ENCODE measurements at places on chromosomes 11 and 22. TPM values are rescaled to one million over a fixed set of nuclear protein-coding genes. Genes with fewer than 3 reads are reported as not detected.
A peak's percentile ranks its signal among the peaks of the same experiment; 100 is the strongest.

Gene CASP5
- total RNA-seq, result not detected

Gene CD59
- total RNA-seq, result 427 TPM

- no peak for DNase-seq
Measured at GRCh38 chr11:6260207-6260726, 629 bp downstream of the CCKBR start.

- no peak for DNase-seq
Measured at GRCh38 chr11:34513682-34514449, at the start of gene ELF5. Gene ELF5 (minus strand): TSS chr11:34513794. CDS start chr11:34505749, 8,045 bp downstream.

GRCh38 chr11:118923721-118924587 lies 1.8 kb downstream of the BCL9L start:
- DNase-seq, result no peak

- no peak for DNase-seq
Measured at GRCh38 chr11:34874202-34874601, 42.0 kb downstream of the APIP start.

DNA sequence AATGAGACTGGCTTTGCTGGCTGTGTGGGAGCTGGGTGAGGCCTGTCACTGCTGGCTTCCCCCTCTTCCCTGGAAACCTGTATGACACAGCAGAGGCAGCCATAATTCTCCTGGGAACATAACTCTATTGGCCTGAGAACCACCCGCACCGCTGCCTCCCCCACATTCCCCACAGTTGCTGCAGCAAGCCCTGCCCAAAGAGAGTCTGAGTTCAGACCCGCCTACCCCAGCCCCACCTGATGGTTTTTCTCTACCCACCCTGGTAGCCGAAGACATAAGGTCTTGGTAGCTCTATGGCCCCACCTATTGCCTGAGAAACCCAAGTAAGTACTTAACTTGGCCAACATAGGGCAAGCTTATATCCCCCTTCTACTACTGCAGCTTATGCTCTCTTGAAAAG lies 174.8 kb downstream of the C11orf91 start:
- DNase-seq, result no peak

DNA sequence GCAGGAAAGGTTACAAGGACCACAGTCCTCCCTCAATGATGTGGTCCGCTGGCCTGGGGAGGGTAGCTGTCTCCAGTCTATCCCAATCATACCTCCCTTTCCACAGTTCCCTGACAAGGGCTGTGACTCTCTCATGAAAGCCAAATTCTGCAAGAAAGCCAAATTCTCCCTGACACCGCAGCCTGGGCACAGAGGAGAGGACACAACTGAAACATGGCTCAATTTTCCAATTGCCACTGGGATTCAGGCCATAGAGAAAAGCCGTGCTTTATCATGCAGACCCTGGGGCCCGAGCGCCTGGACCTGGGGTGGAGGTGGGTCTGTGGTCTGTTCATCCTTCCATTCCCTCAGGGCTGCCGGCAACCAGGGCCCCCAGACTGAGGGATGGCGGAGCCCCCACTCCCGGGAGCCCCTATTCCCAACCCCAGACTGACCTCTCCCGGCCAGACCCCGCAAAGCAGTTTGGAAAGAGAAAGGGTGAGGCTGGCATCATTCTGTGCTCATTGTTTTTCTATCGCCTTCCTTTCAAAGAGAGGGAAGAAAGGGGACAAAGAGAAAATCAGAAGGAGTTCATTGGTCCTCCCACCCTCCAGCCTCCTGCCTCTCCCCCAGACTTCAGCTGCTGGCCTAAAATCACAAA lies 239.5 kb downstream of the BUD13 start:
- no peak for DNase-seq

DNA sequence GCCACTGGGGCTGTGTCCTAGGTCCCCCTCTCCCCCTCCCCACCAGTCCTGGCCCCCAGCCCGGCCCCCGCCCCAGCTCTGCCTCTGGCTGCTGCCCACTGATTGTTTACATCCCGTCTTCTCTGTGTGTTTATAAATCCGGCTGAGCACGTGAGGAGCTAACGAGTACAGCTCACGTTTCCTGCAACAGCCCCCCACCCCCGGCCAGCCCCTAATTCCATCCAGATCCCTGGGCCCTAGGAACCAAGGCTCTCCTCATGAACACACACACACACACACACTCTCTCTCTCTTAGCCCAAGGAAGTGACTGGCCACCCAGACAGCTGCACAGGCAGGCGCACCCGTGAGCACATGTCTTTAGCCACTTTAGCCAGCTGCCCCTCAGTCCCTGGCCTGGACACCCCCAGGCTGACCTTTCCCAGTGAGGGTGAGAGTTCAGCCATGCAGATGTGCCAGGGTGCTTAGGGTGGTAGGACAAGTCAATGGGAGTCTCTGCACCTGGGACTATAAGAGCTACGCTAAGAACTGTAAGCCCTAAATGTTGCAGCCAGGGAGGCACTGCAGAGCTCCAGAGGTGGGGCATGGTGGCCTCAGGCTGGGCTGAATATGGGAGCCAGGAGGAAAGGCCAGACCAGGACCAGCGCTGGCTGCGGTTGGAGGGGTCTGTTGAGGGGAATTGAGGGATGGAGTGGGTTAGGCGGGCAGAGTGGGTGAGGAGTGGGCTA lies 2.9 kb downstream of the CLCF1 start:
- no peak for DNase-seq

- no peak for DNase-seq
Measured at GRCh38 chr11:46388619-46389449, 2.7 kb downstream of the CHRM4 start.

DNA sequence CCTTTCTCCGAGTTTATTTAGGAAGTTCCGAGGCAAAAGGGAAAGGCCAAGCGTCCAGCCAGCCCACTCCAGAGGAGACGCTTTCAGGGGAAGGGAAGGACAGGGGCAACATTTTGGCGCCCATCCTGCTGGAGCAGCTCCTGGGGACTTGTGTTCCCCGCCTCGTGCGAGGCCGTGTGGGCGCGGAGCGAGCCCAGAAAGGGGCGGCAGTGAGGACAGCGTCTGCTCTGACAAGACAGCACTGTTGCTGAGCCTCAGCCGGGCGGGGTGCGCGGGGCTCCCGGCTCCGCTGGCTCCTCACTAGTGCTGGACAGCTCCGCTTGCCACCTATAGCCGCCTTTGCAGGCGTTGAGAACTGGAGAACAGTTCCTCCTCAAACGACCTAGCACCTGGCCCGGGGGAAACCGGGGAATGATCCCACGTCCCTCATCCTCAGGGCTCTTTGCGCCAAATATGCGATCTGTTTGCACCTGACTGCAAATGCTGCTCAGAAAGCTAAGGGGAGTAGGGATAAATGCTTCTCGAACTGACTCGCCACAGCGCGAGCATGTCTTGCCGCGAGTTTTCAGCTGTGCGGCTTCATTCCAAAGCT lies 722 bp upstream of the GUCY1A2 start:
- no peak for DNase-seq

DNA sequence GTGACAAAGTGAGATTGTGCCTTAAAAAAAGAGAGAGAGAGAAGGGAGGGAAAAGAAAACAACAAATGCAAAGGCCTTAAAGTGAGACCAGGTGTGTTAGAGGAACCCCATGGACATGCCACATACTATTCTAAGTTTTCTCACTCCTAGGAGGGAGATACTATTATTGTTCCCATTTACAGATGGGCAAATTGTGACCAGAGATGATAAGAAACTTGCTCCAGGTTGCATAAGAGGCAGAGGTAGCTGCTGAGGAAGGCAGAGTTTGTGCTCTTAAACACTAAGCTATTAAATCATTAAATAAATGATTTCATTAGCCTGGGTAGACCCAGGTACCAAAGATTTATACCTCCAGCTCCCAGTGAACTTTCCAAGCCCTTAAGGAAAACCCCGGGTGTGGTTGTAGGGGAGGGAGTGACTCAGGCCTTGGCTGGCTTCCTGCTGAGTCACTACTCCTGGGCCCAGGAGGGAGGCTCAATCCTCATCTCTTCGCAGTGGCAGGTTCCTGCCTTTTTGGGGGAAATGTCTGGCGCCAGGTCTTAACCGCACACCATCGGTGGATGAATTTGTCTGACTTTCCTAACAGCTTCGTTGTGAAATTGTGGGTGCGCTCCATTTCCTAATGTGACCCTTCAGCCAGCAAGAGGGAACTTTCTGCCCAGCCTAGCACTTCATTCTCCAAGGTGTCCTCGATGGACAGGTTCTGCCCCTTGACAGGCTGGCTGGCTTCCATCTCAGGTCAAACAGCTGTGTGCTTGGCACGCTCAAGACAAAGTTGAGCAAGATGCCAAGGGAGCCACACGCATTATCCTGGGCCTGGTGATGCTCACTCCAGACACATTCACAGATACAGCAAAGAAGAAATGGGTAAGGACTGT lies 33.4 kb upstream of the PTPRJ start:
- peak; percentile 90 for DNase-seq

Gene SOX10
- total RNA-seq, result not detected

DNA sequence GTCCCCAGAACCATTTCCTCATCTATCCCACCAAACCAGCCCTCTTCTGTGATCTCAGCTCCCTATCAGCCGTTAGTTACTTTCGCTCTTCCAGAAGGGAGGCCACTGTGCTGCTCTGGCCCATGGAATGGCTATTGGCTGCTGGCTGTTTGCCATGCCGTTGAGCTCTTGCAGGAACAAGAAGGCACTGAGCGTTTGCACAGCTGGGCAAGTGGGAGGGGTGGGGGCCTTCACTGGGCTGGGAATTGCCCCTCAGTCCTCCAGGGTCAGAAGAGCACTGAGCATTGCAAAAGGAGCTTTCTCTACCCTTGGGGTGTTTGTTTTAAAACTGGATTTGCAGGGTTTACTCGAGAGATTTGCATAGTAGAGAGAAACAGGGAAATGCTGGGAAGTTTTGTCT lies 129.0 kb upstream of the PARVA start:
- DNase-seq, result no peak

GRCh38 chr11:118957968-118958367 lies 1.9 kb downstream of the UPK2 start:
- DNase-seq, result no peak

Gene OR6Q1
- not detected for total RNA-seq

DNA sequence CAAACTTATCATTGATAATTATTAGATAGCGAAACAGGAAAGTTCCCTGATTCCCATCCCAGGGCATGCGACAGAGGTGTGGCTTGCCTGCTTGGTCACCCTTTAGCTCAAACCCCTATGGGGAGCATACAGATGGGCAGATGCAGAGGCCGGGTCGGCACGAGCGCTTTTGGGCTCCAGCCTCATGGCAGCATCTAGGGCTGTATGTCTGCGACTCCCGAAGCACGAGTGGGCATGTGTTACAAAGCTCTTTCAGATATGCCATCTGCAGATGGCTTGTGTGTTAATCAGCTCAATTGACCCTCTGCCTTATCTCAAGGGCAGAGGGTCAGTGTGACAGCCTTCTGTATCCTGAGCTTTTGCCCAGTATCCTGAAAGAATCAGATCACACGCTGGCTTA lies 2069.3 kb upstream of the RAG2 start:
- no peak for DNase-seq

DNA sequence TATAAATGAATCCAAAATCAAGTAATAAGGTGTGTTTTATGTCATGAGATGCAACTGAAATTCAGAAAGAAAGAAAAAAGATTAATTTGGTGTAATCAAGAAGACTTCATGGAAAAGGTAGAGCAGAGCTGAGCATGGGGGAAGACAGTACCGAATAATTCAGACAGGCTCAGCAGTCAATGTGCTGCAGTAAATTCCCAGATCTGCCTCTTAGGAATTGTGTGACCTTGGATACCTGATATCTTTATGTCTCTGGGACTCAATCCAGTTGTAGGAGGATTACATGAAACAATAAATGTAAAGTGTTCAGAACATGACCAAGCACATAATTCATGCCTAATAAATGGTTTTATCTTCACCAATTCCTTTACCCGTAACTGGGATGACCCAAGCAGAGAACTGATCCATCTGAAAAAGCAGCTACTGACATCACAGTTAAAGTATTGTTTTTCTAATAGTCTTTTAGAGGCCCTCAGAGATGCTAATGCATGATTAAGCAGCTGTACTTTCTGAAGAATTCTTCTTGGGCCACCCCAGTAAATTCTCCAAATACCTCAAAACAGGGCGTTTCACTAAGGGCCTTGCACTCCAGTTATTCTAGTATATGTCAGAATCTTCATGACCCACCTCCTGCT lies 7.8 kb downstream of the MS4A12 start:
- no peak for DNase-seq

- DNase-seq, result peak; percentile 83
Measured at GRCh38 chr11:126163074-126163700, 48.3 kb downstream of the RPUSD4 start.

GRCh38 chr11:5624489-5625279 lies at the start of gene TRIM34:
Gene TRIM34 (plus strand): TSS chr11:5625001. CDS start chr11:5632332, 7,331 bp downstream.
- no peak for DNase-seq

DNA sequence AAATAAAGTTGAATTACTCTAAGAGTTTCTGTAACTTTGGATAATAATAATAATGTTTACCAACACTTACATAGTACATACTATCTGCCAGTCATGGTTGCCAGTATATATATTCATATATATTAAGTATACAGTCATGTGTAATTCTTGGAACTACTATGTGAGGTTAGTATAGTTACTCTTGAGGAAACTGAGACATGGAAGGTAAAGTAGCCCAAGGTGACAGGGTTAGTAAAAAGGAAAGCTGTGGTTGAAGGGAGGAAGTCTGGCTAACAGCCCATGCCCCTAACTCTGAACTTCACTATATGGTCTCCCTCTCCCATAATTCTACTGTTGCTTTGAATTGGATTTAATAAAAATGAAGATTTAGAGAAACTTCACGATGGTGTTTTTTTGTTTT lies 24.9 kb downstream of the FDX1 start:
- no peak for DNase-seq

DNA sequence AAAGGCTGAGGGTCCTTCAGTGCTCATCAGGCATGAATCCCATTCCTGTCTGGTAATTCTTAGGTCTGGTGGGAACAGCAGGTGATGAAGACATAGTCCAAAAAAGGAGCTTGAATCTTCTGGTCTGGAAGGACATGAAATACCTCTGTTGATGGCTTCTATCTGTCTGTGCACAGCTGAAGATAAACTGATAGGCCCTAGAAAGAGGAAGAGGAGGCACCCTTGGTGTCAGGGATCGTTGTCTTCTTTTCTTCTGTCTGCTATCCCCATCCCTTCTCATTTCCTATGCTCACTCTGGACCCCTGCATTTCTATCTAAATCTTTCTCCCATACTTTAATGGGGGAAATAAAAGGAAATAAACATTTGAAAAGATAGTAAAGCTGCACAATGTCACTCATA lies 9.4 kb downstream of the AGBL2 start:
- DNase-seq, result no peak

All from epithelial cell of proximal tubule (primary cell).